Spleen (tissue), 13 donors: ENCODE measurements at places on chromosomes 3 and 15. TPM values are rescaled to one million over a fixed set of nuclear protein-coding genes. Genes with fewer than 3 reads are reported as not detected.

DNA sequence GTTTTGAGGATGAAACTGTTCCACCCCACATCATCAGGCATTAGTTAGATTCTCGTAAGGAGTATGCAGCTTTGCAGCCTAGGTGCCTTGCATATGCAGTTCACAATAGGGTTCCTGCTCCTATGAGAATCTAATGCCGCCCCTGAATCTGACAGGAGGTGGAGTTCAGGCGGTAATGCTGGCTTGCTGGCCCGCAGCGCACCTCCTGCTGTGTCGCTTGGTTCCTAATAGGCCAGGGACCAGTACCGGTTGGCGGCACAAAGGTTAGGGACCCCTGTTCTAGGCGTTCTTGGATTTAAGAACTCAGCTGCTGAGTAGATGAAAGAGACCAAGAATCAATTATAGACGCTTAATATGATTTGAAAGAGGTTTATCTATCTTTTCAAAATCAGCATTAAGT is 595.4 kb downstream of the CADM2 start:
- DNase-seq = no peak

Gene TRIM42
- not detected for polyA plus RNA-seq

GRCh38 chr3:194355379-194355778 is 4.3 kb upstream of the CPN2 start:
- DNase-seq = no peak

DNA sequence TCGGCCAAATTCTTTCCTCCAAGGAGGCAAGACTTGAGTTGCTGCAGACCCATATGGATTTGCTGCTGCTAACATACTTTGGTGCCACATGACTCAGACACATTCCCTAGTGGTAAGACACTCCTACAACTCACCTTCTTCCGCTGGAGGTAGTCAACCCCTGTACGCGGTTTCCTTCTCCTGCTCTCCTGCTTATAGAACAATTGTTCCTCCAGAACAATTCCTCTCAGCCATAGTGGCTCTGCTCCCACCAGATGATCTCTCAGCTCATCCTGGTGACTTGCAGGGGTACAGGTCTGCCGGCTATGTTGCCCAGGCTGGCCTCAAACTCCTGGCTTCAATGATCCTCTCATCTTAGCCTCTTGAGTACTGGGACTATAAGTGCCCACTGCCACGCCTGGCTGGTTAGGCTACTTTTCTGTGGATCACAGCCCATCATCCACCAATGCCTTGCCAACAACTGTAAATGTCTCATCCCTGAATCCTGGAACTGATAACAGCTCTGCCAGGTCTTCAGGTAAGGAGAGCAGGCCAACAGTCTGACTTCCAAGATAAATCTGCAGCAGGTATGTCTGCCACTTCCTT is 2.4 kb upstream of the CXCR6 start:
- DNase-seq = no peak

DNA sequence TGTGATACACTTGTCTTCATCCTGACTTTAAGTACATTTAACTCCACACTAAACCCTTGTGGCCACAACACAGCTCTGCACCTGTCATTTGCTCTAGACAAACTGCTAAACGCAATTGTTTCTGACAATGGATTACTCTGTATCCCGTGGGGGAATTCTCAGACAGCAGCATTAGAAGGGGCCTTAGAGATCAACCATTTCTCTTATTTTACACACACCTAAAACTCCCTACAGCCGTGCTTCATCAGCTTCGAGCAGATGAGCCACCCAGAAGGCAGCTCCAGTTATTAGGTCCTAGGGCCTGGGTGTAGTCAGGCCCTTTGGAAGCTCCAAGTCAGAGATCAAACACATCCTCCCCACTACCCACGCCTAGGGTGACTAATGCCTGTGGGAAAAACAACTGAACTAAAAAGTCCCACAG is 1.3 kb upstream of the IL12A start:
- DNase-seq = no peak

GRCh38 chr3:188296761-188297612 is 143.0 kb downstream of the LPP start:
- no peak for DNase-seq

GRCh38 chr3:14430053-14430452 is 27.6 kb downstream of the SLC6A6 start:
- DNase-seq = no peak

- no peak for DNase-seq
Measured at GRCh38 chr3:78580681-78581080, 1187.1 kb downstream of the ROBO1 start.

Gene IL17RB
- polyA plus RNA-seq = 0.16 TPM

Gene CNOT10
- polyA plus RNA-seq = 19.2 TPM

Gene PIF1
- 5.9 TPM for polyA plus RNA-seq

DNA sequence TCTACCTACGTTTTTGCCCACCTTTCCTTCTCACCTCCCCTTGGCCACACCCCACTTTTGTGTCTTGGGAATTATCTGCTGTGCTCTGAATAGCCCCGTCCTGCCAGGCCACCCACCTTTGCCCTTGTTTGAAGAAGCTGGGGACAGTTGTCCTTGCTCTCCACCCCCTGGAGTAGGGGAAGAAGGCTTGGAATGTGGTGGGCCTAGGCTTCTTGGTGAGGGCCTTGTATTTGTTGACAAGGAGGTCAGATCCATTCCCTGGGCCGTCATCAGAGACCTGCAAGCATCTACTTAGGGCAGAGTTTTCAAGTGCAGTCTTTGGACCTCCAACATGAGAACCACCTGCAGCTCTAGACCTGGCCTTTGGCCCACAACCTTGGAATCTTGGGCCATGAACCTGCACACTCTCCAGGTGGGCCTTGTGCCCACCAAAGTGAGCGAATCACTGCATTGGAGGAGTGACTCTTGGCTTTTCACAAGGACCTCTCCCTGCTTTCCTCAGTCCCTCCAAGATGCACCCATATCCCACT is 160.6 kb downstream of the APBA2 start:
- peak; percentile 13 for DNase-seq

DNA sequence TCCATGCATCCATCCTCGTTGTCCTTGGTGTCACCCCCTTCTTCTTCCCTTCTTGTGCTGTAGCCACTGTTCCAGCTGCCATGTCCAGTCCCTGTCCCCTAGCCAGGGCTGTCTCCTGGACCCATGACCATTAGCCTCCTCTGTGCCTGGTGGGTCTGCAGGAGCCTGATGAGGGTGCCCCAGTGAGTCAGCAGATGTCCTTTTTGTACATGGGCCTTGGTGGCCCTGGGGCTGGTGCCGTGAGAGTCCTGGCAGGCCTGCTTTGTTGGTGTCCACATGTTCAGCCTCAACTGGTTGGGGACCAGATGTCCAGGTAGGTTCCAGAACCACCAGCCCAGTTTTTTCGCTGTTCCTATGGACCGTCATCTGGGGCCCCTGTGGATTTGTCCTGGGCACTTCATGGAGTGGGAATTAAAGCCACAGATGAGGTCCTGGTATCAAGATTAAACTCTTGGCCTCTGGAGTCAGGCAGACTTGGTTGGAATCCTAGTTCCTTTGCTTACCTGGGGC is 66.1 kb downstream of the FBLN2 start:
- DNase-seq = peak; percentile 29

- no peak for DNase-seq
Measured at GRCh38 chr3:177041021-177041729, 156.1 kb downstream of the TBL1XR1 start.

DNA sequence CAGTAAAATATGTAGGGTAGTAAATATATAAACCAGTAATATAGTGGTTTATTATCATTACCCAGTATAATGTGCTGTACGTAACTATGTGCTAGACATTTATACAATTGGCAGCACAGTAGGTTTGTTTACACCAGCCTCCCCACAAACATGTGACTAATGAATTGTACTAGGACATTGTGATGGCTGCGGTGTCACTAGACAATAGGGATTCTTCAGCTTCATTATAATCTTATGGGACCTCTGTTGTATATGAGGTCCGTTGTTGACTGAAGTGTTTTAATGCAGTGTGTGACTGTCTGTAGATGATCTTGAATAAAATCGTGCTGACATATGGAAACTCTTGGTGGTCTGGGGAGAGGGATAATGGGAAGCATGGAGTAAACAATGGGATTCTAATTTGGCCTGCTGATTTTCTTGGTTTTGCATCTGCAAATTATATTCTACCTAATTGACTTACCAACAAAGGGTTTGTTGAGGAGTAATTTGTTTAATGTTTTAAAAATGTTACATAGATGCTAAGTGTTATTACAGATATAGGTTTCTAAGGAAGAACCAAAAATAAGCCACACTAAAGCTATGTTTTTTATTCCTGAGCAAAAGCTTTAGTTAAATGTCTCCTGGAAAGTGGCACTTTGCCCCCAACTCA is 496.5 kb upstream of the TBL1XR1 start:
- no peak for DNase-seq

DNA sequence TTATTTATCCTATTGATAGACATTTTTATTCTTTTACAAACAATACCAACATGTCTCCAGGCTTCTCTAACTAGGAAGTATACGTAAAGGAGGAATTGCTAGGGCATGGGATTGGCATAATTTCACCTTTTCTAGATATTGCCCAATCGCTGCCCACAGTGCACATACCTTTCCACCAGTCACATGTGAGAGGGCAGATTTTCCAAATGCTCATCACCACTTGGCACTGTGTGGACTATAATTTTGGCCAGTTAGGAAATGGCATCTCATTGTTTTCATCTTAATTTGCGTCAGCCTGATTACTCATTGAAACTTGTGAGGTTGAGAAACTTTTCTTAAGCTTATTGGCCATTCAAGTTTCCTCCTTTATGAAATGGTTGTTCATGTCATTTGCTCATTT is 57.4 kb upstream of the POLR2M start:
- DNase-seq = no peak

DNA sequence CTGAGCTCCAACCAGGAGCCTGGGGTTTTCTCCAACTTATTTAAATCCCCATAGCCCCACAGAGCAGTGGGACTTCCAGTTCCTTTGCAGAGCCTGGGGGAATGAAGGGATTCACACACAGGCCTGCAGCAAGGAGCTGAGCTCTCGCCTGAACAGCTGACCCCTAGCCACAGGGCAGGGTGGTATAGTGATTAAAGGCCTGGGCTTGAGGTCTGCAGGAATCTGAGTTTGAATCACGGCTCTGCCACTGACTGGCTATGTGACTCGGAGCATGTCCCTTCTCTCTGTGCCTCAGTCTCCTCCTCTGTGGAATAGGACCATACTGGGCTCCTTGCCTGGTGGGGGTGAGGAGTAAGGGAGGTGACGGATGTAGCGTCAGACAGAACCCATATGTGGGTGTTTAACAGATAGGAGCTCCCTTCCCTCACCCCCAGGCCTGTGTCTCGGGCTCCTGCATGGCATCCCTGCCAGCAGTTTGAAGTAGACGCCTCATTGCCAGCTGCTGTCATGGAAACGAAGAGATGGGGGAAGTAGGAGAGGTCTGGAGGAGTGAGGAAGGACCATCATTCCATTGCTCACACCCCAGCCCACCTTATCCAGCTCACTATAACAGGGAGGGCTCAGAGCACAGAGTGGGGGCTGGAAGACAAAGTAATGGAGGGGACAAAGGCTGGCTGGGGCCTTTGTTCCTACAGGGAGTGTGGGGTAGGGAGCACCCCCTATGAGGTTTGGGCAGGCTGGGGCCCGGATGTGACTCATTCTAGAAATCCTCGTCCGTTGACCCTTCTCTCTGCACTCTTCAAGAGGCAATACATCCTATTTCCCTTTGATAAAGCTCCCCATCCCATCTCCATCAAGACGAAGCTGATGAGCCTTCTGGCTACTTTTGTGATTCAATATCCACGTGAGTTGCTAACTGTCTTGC is 14.8 kb downstream of the HRH1 start:
- DNase-seq = peak; percentile 35

- DNase-seq = no peak
Measured at GRCh38 chr3:196216681-196217211, 412 bp downstream of the SLC51A start.

DNA sequence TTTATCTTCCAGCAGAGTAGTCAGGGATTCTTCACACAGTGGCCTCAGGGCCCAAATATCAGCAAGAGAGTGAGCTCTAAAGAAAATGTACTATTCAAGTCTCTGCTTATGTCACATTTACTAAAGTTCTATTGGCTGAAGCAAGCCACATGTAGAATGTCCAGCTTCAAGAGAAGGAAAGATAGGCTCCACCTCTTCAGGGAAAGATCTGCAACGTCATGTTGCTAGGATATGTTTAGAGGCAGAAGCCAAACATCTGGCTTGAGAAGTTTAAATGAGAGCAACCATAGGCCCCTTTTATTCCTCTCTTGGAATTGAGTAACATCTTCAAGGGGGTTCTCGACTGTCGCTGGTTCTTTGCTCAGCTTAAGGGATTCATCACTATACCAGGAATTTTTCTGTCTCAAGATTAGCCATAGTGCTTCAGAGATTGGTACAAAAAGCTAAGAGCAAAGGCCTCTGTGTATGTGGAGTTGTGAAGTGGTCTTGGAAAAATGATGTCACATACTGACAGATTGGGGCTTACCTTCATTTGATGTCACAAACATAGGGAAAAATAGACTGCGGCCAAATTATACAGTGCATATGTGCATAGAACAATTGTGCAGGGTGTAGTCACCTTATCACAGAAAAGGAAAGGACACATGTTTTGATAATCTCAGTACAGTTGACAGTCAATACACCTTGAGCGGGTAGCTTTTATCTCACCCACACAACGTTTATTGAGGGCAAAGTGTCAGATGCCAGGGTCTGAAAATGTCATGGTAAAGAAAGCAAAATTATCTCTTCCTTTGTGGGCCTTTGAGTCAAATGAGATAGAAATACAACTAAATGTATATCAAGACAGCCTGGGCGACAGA is 11.3 kb upstream of the THRB start:
- no peak for DNase-seq

Gene CEP19
- 0.68 TPM for polyA plus RNA-seq

DNA sequence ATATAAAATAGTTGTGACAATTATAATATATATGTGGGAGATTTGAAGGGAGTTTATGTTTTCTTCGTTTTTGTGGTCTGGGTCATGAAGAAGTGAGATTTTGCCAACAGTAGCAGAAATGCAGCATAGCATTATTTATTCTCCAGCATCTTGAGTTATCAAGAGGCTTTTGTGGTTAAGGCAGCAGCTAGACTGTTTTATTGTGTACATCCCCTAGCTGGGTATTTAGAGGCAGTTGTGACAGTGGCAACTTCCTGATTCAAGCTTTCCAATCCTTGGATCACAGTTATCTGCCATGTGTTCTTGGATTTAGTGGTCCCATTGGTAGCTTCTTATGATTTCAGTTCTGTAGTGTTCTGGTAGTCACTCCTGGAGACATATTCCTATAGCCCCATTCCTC is 29.0 kb downstream of the ARIH1 start:
- DNase-seq = no peak

DNA sequence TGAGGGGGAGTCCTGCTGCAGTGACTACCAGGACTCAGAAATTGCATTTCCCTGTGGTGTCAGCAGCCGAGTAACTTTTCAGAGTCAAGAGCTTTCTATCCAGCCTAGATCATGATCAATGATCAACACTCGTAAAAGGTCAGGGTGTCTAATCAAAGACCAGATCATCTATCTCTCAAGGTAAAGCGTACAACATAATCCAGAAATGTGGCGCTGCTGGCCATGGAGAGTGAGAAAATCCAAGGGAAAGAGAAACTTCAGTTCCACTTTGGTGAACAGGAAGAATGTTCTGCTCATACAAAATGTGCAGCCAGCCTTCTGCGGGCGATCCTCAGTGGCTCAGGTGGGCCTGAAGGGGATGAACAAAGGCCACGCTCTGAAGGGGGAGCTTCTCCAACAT is 1005.8 kb upstream of the NR2F2 start:
- no peak for DNase-seq
